Spleen (tissue), 13 donors: ENCODE measurements at places on chromosomes 7 and 10. TPM values are rescaled to one million over a fixed set of nuclear protein-coding genes. Genes with fewer than 3 reads are reported as not detected.

- H3K4me3 ChIP-seq, result no peak overlapping the region
- no peaks in the 10 kb centered on the region for H3K27me3 ChIP-seq
- H3K4me1 ChIP-seq, result no peaks in the 10 kb centered on the region
- no peaks in the 10 kb centered on the region for H3K36me3 ChIP-seq
- DNase-seq, result no peak
Measured at GRCh38 chr10:77964811-77965210, 38.3 kb upstream of the DLG5 start.

DNA sequence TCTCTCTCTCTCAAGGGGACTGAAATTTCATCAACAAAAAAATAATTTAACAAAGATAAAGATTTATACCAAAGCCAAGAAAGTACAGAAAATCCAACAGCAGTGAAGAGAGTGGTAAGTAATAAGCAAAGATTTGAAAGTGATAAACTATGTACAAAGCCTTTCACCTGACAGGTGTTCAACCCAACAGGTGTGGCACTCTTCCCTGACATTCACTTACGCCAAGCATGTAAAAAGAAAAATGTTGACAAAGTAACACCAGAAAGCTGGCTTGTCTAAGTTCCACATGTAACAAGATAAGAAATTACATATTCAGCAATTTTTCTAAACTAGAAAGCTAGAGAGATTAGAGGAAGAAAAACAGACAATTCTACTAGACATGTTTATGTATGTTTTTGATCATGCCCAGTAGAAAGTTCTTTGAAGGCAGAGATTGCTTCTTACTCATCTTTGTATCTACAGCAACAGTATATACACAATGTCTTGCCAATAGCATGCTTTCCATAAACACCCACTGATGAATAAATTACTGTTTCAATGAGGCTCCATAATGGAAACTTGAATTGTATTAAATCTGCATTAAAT is 468.5 kb downstream of the PARD3 start:
- H3K27ac ChIP-seq, result no peak overlapping the region
- peaks cover 3% of the 10 kb centered on the region for H3K4me1 ChIP-seq
- no peaks in the 10 kb centered on the region for H3K27me3 ChIP-seq
- no peak for DNase-seq

- no peaks in the 10 kb centered on the region for H3K36me3 ChIP-seq
- H3K4me3 ChIP-seq, result no peak overlapping the region
- H3K4me1 ChIP-seq, result no peaks in the 10 kb centered on the region
- no peaks in the 10 kb centered on the region for H3K27me3 ChIP-seq
- no peak overlapping the region for H3K27ac ChIP-seq
Measured at GRCh38 chr7:72152161-72153131, 259.7 kb downstream of the CALN1 start.

DNA sequence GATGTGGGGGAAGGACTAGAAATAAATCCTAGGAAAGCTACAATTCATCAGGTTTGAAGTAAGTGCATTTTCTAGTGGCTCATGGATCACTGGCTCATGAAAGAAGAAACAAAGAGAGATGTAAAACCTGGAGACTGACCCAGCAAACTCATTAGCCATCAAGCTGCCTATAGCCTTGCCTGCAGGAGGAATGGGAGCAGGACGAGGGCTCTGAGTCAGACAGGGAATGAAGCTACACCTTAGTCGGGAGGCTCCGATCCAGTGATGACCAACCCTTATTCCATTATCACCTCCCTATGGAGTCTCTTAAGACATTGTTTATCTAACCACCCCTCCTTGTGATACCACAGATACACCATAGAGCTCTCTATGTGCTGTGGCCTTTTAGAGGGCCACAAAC is 112.5 kb upstream of the WDR11 start:
- H3K4me1 ChIP-seq, result no peaks in the 10 kb centered on the region
- H3K27me3 ChIP-seq, result no peaks in the 10 kb centered on the region
- no peak for DNase-seq
- no peak overlapping the region for H3K27ac ChIP-seq
- H3K36me3 ChIP-seq, result no peaks in the 10 kb centered on the region

DNA sequence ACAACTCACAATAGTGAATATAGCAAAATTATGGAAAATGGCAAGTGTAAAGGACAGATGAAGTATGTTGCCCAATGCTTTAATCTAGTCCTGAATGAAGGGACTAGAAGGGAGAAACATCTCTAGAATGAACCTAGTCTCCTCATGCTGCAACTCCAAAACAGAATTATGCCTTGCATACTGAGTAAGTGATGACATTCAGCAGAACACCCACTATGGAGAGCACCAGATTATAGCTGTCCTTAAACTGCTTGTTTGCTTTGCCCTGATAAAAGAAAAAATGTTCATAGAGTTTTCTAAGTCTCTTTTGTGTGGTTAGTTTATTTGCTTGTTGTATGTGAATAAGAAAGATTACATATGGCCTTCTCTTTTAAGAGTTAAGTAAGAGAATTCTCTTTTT is 7.8 kb upstream of the HGF start:
- H3K4me3 ChIP-seq, result no peak overlapping the region
- no peak overlapping the region for H3K27ac ChIP-seq
- no peaks in the 10 kb centered on the region for H3K36me3 ChIP-seq
- H3K4me1 ChIP-seq, result no peaks in the 10 kb centered on the region
- DNase-seq, result no peak

DNA sequence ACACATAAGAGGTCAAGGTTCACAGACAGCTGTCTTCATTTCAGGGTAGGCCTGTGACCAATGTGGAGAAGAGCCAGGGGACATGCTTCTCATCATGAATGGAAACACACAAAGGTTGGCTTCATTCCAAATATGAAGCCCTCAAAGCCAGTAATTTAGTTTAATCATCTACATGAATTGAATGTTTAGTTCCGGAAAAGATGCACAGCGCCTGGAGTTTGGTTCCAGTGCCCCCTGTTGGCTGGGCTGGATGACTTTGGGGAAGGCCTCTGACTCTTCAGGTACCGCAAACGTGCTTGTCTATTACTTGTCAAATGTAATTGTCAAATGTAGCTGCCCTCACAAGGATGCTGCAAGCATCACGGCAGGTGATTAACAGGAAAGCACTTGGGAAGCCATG is 130.7 kb downstream of the ADRA2A start:
- DNase-seq, result no peak
- no peak overlapping the region for H3K4me3 ChIP-seq
- H3K27me3 ChIP-seq, result no peaks in the 10 kb centered on the region
- no peaks in the 10 kb centered on the region for H3K4me1 ChIP-seq
- no peak overlapping the region for H3K27ac ChIP-seq

DNA sequence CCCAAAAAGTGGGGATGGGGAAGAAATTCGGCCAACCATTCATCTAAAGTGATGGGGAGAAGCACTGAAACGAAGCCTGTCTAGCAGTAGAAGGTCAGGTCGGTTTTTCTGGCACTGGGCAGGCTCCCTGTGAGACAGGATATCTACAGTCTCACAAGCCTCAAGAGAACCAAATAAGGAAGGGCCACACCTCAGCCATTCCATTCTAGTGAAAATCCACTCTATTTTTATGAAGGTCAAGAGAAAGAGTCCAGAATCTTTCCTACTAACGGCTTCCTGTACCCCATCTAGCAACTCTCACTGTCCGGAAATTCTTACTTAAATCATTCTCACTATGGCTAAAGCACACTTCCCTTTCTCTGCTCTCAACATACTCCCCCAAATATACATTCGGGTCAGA is 267.1 kb downstream of the PRPF18 start:
- no peak for DNase-seq
- H3K4me3 ChIP-seq, result no peak overlapping the region
- no peaks in the 10 kb centered on the region for H3K27me3 ChIP-seq
- H3K36me3 ChIP-seq, result no peaks in the 10 kb centered on the region
- H3K27ac ChIP-seq, result peak overlapping the region; percentile 33

DNA sequence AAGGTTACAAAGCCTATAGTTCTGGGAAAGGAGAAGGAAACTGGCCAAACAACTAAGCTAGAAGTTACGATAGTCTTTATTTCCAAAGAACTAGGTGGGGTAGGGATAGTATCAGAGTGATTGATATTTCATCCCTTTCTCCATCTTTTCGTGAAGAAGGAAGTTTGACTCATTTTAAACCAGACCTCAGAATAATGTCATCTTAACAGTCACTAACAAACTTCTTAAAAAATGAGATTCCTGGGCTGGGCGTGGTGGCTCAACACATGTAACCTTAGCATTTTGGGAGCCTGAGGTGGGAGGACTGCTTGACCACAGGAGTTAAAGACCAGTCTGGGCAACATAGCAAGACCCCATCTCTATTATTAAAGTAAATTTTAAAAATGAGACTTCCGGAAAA is 69.4 kb downstream of the ARL4A start:
- no peaks in the 10 kb centered on the region for H3K27me3 ChIP-seq
- no peaks in the 10 kb centered on the region for H3K4me1 ChIP-seq
- no peaks in the 10 kb centered on the region for H3K36me3 ChIP-seq

DNA sequence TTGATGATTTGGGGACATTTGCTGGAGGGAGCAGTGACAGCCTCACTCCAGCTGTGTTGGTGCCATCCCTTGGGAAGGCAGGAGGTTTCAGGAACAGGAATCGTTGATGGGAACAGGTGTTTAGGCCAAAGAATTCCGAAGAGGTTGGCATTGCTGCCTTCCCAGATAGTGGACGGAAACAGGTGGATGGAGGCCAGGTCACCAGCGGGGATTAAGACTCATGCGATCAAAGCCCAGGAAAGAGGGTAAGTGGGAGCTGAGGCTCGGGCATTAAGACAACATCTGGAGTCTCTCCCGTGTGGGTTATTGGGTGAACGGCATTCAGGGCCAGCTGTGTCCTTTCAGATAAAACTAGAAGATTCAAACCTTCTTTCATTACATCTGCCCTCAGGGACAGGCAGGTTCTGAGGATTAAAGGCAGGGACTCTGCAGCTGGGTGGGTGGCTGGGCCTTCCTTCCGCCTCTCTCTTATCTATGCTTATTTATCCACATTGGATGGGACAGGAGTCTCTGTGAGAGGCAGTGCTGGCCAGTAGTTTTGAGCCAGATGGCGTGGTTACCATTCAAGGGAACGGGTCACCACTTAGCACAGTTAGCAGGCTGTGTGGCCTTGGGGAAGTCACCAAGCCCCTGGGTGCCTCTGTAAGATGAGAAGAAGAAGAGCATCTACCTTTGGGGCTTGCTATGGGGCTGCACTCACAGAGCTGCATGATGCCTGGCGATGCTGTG is 67.6 kb downstream of the INSIG1 start:
- H3K4me3 ChIP-seq, result no peak overlapping the region
- peaks cover 48% of the 10 kb centered on the region for H3K27me3 ChIP-seq
- no peaks in the 10 kb centered on the region for H3K36me3 ChIP-seq
- H3K4me1 ChIP-seq, result peaks cover 17% of the 10 kb centered on the region

DNA sequence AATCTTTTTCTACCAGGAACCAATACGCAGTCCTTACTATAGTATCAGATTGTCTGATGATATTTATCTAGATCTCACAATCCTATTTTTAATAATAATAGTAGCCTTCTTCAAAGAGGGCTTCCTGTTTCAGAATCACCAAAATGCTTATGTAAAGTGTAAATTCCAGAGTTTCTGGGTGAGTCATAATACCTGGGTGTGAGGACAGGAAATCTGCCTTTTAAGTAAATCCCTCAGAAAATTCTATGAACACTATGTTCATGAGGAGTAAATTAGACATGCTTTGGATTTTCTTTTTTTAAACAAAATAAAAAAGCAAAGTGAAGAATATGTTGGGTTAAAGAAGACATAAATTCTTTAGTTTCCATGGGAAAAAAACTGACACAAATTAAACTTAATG is 20.5 kb downstream of the DKK1 start:
- H3K4me3 ChIP-seq, result no peak overlapping the region
- DNase-seq, result no peak
- H3K36me3 ChIP-seq, result no peaks in the 10 kb centered on the region
- no peak overlapping the region for H3K27ac ChIP-seq
- H3K4me1 ChIP-seq, result no peaks in the 10 kb centered on the region

- peaks cover 47% of the 10 kb centered on the region for H3K4me1 ChIP-seq
- no peak for DNase-seq
- H3K4me3 ChIP-seq, result no peak overlapping the region
- H3K27ac ChIP-seq, result no peak overlapping the region
Measured at GRCh38 chr7:155452505-155453295, 5.2 kb upstream of the EN2 start.

DNA sequence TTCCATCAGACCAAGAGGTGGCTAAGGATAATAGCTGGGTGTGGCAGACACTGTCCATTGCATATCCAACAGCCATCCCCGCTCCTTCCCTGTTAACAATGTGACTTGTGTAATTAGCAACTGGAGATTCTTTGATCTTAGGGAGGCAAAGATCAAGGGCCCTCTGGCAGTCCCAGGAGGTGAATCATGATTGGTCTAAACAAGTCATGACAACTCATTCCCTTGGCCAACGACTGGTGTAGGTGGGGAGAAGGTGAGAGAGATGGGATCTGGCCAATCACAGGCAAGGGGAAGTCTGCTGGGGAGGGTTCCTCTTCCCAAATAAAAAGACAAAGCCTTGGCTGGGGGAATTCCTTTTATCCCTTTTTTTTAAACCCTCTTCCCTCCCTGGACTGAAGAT is 46.2 kb upstream of the COMTD1 start:
- H3K27ac ChIP-seq, result no peak overlapping the region
- H3K36me3 ChIP-seq, result no peaks in the 10 kb centered on the region
- H3K4me1 ChIP-seq, result peaks cover 5% of the 10 kb centered on the region
- no peak overlapping the region for H3K4me3 ChIP-seq
- no peaks in the 10 kb centered on the region for H3K27me3 ChIP-seq

DNA sequence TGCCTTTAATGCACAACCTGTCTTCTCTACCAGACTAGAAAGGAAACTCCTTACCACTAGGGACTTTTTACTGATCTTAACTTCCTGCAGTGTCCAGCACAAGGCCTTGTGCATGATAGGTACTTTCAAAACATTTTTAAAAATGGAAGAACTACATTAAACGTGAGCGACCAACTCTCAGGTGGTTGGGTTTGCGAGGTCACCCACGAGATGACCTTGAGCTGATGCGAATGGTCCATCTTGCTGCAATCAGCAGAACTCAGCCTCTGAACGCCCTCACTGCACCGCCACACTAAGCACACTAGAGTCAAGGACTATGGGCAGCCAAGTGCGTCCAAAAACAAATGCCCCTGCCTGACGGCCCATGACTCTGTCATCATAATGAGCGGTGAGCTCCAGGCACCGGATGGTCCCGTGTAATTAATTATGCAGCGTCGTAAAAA is 34.9 kb upstream of the PTF1A start:
- H3K27ac ChIP-seq, result no peak overlapping the region
- peaks cover 4% of the 10 kb centered on the region for H3K4me1 ChIP-seq
- H3K4me3 ChIP-seq, result peak overlapping the region; percentile 2
- no peaks in the 10 kb centered on the region for H3K27me3 ChIP-seq
- H3K36me3 ChIP-seq, result no peaks in the 10 kb centered on the region

DNA sequence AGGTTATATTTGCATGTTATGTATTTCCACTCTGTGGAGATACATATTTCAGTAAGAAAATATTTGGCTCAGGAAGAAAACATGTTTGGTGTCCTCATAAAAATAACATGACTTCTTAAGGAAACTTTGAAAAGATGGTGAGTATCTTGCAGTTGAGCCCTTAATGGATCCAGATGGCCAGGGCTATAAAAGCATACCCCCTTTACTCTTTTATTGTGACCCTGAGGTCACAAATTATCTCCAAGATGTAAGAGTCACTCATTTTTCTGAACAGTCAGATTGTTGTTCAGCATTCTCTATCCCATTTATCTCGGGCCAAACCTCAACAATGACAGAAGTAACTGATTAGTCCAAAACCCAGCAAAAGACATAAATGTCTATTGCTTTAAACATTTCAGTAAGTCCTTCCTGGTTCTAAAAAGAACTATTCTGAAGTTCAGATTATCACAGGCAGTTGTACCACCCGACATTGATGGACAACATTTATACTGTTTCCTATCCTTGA is 539.4 kb downstream of the PARD3 start:
- DNase-seq, result no peak
- no peak overlapping the region for H3K4me3 ChIP-seq
- H3K4me1 ChIP-seq, result no peaks in the 10 kb centered on the region
- no peaks in the 10 kb centered on the region for H3K27me3 ChIP-seq
- no peak overlapping the region for H3K27ac ChIP-seq

RAPGEF5 gene
- total RNA-seq, result 160 TPM

LIPJ gene
- 0.10 TPM for total RNA-seq

PAPOLB gene
- total RNA-seq, result not detected
